ENCODE measurements at places on chromosomes 4 and X. TPM values are rescaled to one million over a fixed set of nuclear protein-coding genes. Genes with fewer than 3 reads are reported as not detected.

FGFRL1 gene
- total RNA-seq = 16.4 TPM

AFAP1 gene
- 55.4 TPM for total RNA-seq

CSTF2 gene
- total RNA-seq = 24.9 TPM

MAGT1 gene
- 305 TPM for total RNA-seq

ALAS2 gene
- not detected for total RNA-seq

All from pulmonary artery endothelial cell (primary cell).